Breast epithelium (tissue), 4 donors: ENCODE measurements at places on chromosomes 16 and 17. TPM values are rescaled to one million over a fixed set of nuclear protein-coding genes. Genes with fewer than 3 reads are reported as not detected.
A peak's percentile ranks its signal among the peaks of the same experiment; 100 is the strongest.

- H3K36me3 ChIP-seq: no peaks in the 10 kb centered on the region
- H3K4me3 ChIP-seq: no peak overlapping the region
- no peak overlapping the region for H3K27ac ChIP-seq
These were observed 128.7 kb downstream of the TANGO6 start for GRCh38 chr16:68972013-68972412.

GRCh38 chr16:73237601-73238000 lies 189.7 kb upstream of the ZFHX3 start:
- H3K27me3 ChIP-seq: peaks cover 10% of the 10 kb centered on the region
- no peak overlapping the region for H3K4me3 ChIP-seq
- no peaks in the 10 kb centered on the region for H3K4me1 ChIP-seq
- no peak for DNase-seq

DNA sequence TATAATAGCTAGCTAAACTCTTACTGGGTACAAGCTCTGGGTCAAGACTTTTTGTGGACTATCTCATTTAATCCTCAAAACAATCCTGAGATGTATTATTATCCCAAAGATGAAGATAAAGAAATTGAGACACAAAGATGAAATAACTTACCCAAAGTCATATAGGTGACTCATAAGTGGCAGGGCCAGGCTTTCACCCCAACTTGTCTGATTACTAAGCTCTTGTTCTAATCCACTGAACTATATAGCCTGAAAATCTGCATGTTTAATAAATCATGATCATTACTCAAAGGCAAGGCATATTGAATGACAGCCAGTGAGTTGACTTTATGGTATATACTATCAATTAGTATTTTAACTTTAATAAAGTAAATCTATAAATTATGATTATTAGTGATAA lies 77.4 kb downstream of the SKAP1 start:
- H3K27ac ChIP-seq: no peak overlapping the region
- no peak overlapping the region for H3K4me3 ChIP-seq
- H3K36me3 ChIP-seq: no peaks in the 10 kb centered on the region
- peaks cover 8% of the 10 kb centered on the region for H3K27me3 ChIP-seq
- DNase-seq: no peak
- no peaks in the 10 kb centered on the region for H3K4me1 ChIP-seq

GRCh38 chr16:53498984-53499383 lies 4.0 kb downstream of the AKTIP start:
- H3K27me3 ChIP-seq: no peaks in the 10 kb centered on the region
- no peaks in the 10 kb centered on the region for H3K4me1 ChIP-seq
- DNase-seq: no peak

DNA sequence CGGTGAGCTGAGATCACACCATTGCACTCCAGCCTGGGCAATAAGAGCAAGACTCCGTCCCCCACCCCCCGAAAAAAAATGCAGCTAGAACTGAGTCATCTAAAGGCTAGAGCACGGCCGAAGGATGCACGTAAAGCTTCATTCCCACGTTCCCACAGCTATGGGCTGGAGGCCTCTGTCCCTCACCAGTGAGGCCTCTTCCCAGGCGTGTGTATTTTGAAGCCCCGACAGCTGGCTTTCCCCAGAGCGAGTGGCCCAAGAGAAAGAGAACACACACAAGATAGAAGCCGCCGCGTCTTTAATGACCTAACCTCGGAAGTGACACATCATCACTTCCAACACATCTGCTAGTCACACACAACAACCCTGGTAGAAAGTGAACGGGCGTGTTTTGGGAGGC lies 6.6 kb upstream of the KCTD5 start:
- H3K27me3 ChIP-seq: no peaks in the 10 kb centered on the region
- H3K36me3 ChIP-seq: no peaks in the 10 kb centered on the region
- no peak overlapping the region for H3K27ac ChIP-seq
- no peak overlapping the region for H3K4me3 ChIP-seq
- peaks cover 7% of the 10 kb centered on the region for H3K4me1 ChIP-seq

DNA sequence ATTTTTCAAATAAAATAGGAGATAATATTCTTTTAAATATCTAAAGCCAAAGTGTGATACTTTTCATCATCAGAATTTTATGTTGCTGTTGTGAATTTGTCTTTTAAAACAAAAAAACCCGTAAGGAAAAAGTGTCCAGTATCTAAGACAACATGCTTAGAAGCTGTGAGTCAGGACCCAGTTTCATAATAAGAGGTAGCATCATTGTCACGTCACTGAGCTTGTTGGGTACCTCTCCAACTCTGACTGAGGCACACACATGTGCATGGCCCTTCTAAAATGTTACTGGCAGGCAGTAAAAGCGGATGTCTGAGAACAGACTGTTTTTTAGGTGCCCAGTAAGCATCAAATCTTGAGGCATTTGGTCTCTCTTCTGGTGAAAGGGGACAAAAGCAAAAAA lies 2.5 kb downstream of the CIAPIN1 start:
- H3K4me3 ChIP-seq: no peak overlapping the region
- H3K27me3 ChIP-seq: no peaks in the 10 kb centered on the region
- DNase-seq: no peak
- H3K36me3 ChIP-seq: no peaks in the 10 kb centered on the region
- H3K4me1 ChIP-seq: peaks cover 5% of the 10 kb centered on the region
- H3K27ac ChIP-seq: no peak overlapping the region

DNA sequence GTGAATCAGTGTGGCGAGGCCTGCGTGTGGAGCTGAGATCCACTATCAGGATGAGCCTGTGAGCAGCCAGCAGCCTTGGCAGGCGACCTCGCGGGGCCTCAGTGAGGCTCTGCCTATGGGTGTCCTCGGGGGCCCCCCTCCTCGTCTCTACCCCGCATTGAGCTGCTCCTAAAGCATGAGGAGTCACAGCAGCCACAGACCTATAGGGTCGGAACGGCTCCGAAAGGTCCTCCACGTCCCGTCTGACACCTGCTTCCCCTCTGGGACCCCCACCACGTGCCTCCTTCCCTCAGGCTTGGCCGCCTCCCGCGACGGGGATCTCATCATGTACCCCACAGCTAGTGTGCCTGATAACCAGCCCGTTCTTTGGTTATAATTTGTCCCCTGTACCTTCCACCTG lies 28.8 kb downstream of the GRIN2C start:
- no peaks in the 10 kb centered on the region for H3K36me3 ChIP-seq
- H3K27ac ChIP-seq: no peak overlapping the region
- no peak overlapping the region for H3K4me3 ChIP-seq

DNA sequence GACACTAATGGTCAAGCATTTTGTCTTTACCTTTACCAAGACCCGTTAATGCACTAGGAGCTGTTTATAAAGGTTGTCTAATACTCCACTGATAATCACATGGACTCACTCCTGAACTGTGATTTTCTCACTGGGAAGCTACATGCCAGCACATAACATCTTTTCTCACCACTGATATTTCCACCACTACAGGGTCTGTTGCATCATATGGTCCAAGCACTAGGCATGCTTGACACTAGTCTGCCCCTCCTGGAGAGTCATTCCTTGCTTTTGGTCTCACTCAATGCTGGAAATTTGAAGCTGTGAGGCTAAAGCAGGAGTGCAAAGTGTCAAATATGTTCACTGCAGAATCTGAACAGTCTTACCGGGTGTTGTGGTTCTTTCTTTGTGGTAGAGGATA lies 1576.8 kb downstream of the CDH8 start:
- no peak overlapping the region for H3K4me3 ChIP-seq
- H3K36me3 ChIP-seq: no peaks in the 10 kb centered on the region
- H3K27me3 ChIP-seq: no peaks in the 10 kb centered on the region
- H3K27ac ChIP-seq: no peak overlapping the region
- no peak for DNase-seq
- no peaks in the 10 kb centered on the region for H3K4me1 ChIP-seq

DNA sequence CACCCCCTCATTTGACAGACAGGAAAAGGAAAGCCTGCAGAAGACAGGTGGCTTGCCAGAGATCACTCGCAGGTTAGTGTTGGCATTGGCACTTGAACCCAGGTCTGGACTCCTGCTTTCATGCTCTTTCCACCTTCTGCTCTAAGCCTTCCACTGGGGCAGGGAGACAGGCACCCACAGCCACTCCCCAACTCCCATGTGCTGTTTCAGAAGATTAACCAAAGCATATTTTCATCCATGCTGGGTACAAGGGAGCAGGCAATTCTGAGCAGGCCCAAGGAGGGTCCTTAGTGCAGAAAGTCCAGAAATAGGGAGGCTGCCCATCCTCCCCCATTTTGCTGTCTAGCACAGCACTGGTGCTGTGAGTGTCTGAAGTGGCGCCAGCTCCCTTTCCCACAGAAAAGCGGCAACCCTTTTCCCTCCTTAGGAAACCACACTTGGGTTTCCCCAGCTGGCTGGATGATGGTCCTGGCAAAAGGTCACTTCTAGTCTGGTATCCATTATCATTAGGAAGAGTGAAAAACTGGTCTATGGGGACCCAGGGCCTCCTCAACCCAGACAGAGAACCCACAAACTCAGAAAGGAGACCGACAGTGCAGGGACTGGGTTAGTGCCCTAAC lies 2.0 kb upstream of the CAVIN1 start:
- peaks cover 10% of the 10 kb centered on the region for H3K4me1 ChIP-seq
- H3K36me3 ChIP-seq: no peaks in the 10 kb centered on the region
- H3K4me3 ChIP-seq: no peak overlapping the region
- H3K27ac ChIP-seq: peak overlapping the region; percentile 54
- no peaks in the 10 kb centered on the region for H3K27me3 ChIP-seq

DNA sequence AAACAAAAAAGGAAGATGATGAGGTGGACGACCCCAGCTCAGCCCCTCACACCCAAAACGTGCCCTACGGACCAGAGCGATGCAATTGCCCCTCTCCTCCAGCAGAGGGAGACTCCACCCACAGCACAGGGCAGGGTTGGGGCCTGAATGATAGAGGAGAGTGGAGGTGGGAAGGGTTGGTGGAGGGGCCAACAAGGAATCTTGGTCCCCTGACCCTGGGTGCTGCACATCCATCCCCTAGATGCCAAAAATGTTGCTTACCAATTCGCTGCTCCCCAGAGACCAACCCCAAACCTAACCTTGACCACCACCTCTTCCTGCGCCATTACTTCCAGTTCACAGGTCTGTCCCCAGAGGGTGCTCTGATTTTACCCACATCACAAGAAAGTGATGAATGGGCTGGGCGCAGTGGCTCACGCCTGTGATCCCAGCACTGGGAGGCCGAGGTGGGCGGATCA lies 12.9 kb downstream of the P2RX5 start:
- no peaks in the 10 kb centered on the region for H3K4me1 ChIP-seq
- no peaks in the 10 kb centered on the region for H3K36me3 ChIP-seq
- no peaks in the 10 kb centered on the region for H3K27me3 ChIP-seq
- DNase-seq: no peak
- no peak overlapping the region for H3K4me3 ChIP-seq

- no peaks in the 10 kb centered on the region for H3K4me1 ChIP-seq
- no peak overlapping the region for H3K4me3 ChIP-seq
- H3K27ac ChIP-seq: no peak overlapping the region
- no peaks in the 10 kb centered on the region for H3K36me3 ChIP-seq
These were observed 4.6 kb downstream of the PYCR1 start for GRCh38 chr17:81932333-81932983.

- no peak overlapping the region for H3K27ac ChIP-seq
- H3K36me3 ChIP-seq: no peaks in the 10 kb centered on the region
- H3K27me3 ChIP-seq: peaks cover 78% of the 10 kb centered on the region
These were observed 5.0 kb downstream of the GCGR start for GRCh38 chr17:81808778-81809555.

GRCh38 chr17:8685381-8685780 lies 54.9 kb upstream of the MYH10 start:
- no peak for DNase-seq
- H3K4me1 ChIP-seq: no peaks in the 10 kb centered on the region
- no peak overlapping the region for H3K4me3 ChIP-seq
- H3K36me3 ChIP-seq: no peaks in the 10 kb centered on the region

DNA sequence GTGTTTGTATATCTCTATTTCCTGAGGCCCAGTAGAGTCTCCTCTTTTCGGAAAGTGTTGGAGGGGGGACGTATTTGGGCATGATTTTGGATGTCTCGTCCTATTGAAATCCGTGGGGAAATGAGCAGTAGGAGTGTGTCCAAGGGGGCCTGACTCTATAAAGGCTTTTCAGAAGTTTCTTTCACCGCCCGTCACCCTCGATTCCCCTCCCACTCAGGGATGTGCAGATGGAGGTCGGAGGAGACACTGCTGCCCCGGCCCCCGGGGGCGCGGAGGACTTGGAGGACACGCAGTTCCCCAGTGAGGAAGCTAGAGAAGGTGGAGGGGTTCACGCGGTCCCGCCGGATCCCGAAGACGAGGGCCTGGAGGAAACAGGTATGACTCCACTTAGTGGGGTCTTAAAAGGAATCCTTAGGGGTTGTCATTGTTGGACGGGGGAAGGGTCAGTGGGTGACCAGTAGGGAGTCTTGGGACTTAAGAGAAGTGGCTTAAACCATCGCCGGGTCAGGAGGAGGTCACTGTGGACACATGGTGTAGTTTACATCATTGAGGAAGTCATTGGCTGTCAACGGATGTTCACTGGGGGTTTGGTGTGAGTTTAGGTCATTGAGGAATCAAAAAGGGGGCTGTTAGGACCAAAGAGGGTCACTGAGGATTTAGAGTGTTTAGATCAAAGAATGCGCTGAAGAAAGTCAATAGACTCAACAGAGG lies 424 bp downstream of the MON1B start:
- H3K4me3 ChIP-seq: peak overlapping the region; percentile 66
- no peak for DNase-seq
- no peaks in the 10 kb centered on the region for H3K4me1 ChIP-seq
- H3K36me3 ChIP-seq: no peaks in the 10 kb centered on the region

DNA sequence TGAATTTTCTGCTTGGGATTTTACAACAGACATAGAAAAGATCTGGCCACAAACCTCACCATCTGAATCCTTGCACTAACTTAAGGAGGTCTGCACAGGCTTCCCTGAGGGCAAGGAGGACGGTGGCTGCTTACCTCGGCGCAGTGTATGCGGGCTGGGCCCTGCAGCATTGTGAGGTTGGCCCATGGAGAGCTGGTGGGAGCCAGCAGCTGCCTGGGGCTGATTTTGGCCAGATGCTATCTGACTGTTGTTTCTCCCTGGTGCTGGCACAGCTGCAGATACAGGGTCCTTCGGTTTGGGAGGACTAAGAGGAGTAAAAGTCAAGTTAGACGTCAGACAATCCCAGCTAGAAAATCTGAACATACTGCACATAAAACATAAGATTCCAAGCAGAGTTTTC lies 79.8 kb downstream of the ARHGAP17 start:
- H3K36me3 ChIP-seq: peaks cover 5% of the 10 kb centered on the region
- H3K27me3 ChIP-seq: no peaks in the 10 kb centered on the region
- H3K4me3 ChIP-seq: no peak overlapping the region

GRCh38 chr16:4273858-4274311 lies 1.1 kb upstream of the TFAP4 start:
- H3K27ac ChIP-seq: peak overlapping the region; percentile 93
- H3K36me3 ChIP-seq: no peaks in the 10 kb centered on the region
- H3K4me1 ChIP-seq: no peaks in the 10 kb centered on the region
- no peaks in the 10 kb centered on the region for H3K27me3 ChIP-seq
- peak; percentile 47 for DNase-seq
- peak overlapping the region; percentile 74 for H3K4me3 ChIP-seq

The GAS2L2 gene
- total RNA-seq: 0.29 TPM

The TEX19 gene
- not detected for total RNA-seq

The MYH13 gene
- not detected for total RNA-seq

The DUXB gene
- not detected for total RNA-seq

The KRTAP9-2 gene
- not detected for total RNA-seq

The TRPV2 gene
- total RNA-seq: 11.3 TPM
